ENCODE measurements at places on chromosomes 12 and 14. TPM values are rescaled to one million over a fixed set of nuclear protein-coding genes. Genes with fewer than 3 reads are reported as not detected.

GPR137C gene
- 0.56 TPM for total RNA-seq

NEUROD4 gene
- total RNA-seq = not detected

NINJ2 gene
- 0.79 TPM for total RNA-seq

IL26 gene
- total RNA-seq = not detected

SLC25A21 gene
- total RNA-seq = 0.40 TPM

RFLNA gene
- total RNA-seq = 1.3 TPM

NXPH4 gene
- total RNA-seq = 1.2 TPM

NKX2-1 gene
- not detected for total RNA-seq

CLEC4D gene
- not detected for total RNA-seq

CATSPERB gene
- under 0.01 TPM for total RNA-seq

SERPINA9 gene
- total RNA-seq = not detected

NDRG2 gene
- total RNA-seq = 0.40 TPM

SERPINA12 gene
- not detected for total RNA-seq

PRICKLE1 gene
- 3.0 TPM for total RNA-seq

TNS2 gene
- total RNA-seq = 59.5 TPM

TMEM132C gene
- total RNA-seq = not detected

ACSS3 gene
- total RNA-seq = 33.6 TPM

ACRBP gene
- 0.25 TPM for total RNA-seq

DGKA gene
- total RNA-seq = 47.6 TPM

HSPB8 gene
- total RNA-seq = 24.6 TPM

DBX2 gene
- total RNA-seq = not detected

CIDEB gene
- total RNA-seq = 1.1 TPM

HOXC12 gene
- total RNA-seq = not detected

ENDOU gene
- total RNA-seq = 0.40 TPM

SLC5A8 gene
- not detected for total RNA-seq

KERA gene
- total RNA-seq = not detected

ZFYVE1 gene
- total RNA-seq = 14.7 TPM

SPRING1 gene
- total RNA-seq = 17.6 TPM

CLEC9A gene
- not detected for total RNA-seq

VEZT gene
- 75.9 TPM for total RNA-seq

CCDC60 gene
- total RNA-seq = not detected

TAS2R19 gene
- 6.0 TPM for total RNA-seq

HOMEZ gene
- 2.4 TPM for total RNA-seq

TEX52 gene
- total RNA-seq = not detected

CAPZA3 gene
- total RNA-seq = not detected

AACS gene
- total RNA-seq = 13.3 TPM

GALNT8 gene
- not detected for total RNA-seq

TAS2R9 gene
- total RNA-seq = 0.19 TPM

GPRC5D gene
- total RNA-seq = 0.25 TPM

CLMN gene
- total RNA-seq = 0.12 TPM

LRTM2 gene
- not detected for total RNA-seq

MLXIP gene
- 13.1 TPM for total RNA-seq

DHH gene
- total RNA-seq = under 0.01 TPM

LRRC10 gene
- not detected for total RNA-seq

LRP1-AS gene
- total RNA-seq = not detected

PLEKHD1 gene
- total RNA-seq = not detected

PZP gene
- under 0.01 TPM for total RNA-seq

PLEKHG3 gene
- total RNA-seq = 16.4 TPM

PPP1R1A gene
- total RNA-seq = not detected

All from aortic smooth muscle cell (primary cell).